ENCODE measurements at places on chromosomes 6 and 20.

DNA sequence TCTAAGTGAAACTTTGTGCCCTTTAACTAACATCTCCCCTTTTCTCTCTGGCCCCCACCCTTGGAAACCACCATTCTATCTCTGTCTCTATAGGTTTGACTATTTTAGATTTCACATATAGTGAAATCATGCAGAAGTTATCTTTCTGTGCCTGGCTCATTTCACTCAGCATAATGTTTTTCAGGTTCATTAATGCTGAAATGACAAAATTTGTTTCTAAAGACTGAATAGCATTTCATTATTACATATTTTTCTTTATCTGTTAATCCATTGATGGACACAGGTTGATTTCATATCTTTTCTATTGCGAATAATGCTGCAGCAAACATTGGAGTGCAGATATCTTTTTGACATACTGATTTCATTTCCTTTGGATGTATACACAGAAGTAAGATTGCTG lies 30.7 kb downstream of the MEI4 start:
- no peak for DNase-seq

GRCh38 chr6:100460650-100461204 lies 4.0 kb downstream of the SIM1 start:
- DNase-seq = no peak

GRCh38 chr6:166707045-166707444 lies 80.0 kb upstream of the RPS6KA2 start:
- no peak for DNase-seq

GRCh38 chr6:39925191-39925930 lies 8.9 kb downstream of the MOCS1 start:
- DNase-seq = no peak

- DNase-seq = no peak
Measured at GRCh38 chr6:148750838-148751792, 4.3 kb downstream of the UST start.

DNA sequence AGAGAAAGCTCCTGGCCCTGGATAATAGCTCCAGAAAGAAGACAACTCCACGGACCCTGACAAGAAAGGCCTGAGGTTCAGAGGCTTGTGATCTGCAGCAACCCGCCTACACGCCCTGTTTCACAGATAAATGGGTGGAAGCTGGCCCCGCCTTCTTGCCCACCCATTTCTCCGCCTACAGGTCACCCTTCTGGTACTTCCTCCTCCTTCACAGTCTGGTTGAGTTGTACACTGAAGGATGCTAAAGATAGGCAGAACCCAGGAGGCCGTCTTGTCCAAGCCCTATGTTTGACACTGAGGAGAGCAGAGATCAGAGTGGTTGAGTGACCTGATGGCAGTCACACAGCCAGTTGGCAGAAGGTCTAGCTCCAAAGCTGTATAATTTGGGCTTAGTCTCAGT lies 34.2 kb upstream of the MDGA1 start:
- no peak for DNase-seq

- no peak for DNase-seq
Measured at GRCh38 chr6:142821860-142822259, 123.1 kb downstream of the HIVEP2 start.
